ENCODE measurements at places on chromosomes 1 and 21. TPM values are rescaled to one million over a fixed set of nuclear protein-coding genes. Genes with fewer than 3 reads are reported as not detected.

HUNK gene
- polyA plus RNA-seq = 10.6 TPM

DENND1B gene
- 0.34 TPM for polyA plus RNA-seq

PLCH2 gene
- 5.5 TPM for polyA plus RNA-seq

LELP1 gene
- polyA plus RNA-seq = not detected

KCNE2 gene
- polyA plus RNA-seq = not detected

RNU1-2 gene
- not detected for polyA plus RNA-seq

AJAP1 gene
- 2.3 TPM for polyA plus RNA-seq

CACNA1E gene
- polyA plus RNA-seq = 3.9 TPM

FAM3B gene
- polyA plus RNA-seq = 11.0 TPM

TTLL7 gene
- polyA plus RNA-seq = 7.9 TPM

CHD5 gene
- 13.5 TPM for polyA plus RNA-seq

CACHD1 gene
- 6.4 TPM for polyA plus RNA-seq

C1orf94 gene
- 3.4 TPM for polyA plus RNA-seq

ALG14 gene
- polyA plus RNA-seq = 4.0 TPM

TMEM269 gene
- polyA plus RNA-seq = not detected

PRR9 gene
- not detected for polyA plus RNA-seq

SH2D2A gene
- polyA plus RNA-seq = 0.36 TPM

PPCS gene
- polyA plus RNA-seq = 37.9 TPM

USH2A gene
- polyA plus RNA-seq = 0.17 TPM

SPRR1A gene
- polyA plus RNA-seq = 91.9 TPM

KRTAP19-3 gene
- not detected for polyA plus RNA-seq

FAAH gene
- 25.0 TPM for polyA plus RNA-seq

C1orf87 gene
- polyA plus RNA-seq = not detected

CLDN17 gene
- polyA plus RNA-seq = not detected

Data from brain (organoid and tissue), 16 donors.